ENCODE measurements at places on chromosomes 1 and 21. TPM values are rescaled to one million over a fixed set of nuclear protein-coding genes. Genes with fewer than 3 reads are reported as not detected.

DNA sequence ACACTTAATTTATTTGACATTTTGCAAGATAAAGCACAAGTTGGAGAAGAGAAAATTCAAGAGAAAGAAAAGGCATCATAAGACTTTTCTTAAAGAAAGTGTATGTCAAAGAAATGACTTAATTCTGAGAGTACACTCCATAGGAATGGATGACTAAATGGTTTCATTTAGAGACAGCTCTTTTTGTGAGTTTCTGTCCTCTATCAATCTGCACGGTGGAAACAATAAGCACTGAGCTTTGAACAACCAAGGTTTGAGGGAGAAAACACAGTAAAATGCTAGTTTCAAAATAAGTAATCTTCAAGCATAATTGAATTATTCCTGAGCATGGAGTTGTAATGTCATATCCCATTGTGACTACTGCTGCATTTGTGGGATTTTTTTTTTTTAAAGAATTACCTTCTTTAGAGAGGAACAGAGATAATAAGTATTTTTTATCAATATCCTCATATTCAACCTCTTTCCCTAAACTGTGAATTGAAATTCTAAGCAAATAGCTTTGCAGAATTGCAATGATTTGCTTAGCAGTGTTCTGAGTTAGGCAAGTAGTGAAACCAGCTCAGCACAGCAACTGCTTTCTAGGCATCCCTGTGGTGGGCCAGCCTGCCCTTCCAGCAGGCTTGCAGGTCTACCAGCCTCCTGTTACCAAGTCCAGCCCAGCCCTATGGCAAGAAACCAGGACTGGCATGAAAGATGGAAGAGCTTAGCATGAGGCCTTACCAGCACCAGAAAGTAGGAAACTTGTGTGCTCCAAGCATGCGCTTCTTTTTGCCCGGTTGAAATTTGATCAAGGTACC lies 38.2 kb downstream of the KCNJ6 start:
- DNase-seq: no peak

DNA sequence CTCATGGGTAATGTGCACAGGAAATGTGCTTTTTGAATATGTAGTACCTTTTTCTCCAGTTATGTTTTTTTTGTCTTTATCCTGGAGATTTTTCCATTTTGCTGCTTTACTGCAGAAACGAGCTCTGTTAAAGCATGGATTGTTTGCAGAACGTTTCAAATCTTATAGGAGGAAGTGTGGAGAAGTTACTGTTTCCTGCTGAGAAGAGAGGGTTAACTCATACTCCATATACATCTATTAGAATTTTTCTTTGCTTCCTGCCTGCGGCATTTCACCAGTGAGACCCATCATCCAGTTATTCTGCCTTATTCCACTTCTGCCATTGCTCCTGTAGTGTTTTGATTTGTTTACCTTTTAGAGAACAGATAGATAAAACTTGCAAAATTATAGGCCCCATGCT lies 2.0 kb downstream of the RPRD2 start:
- DNase-seq: no peak

GRCh38 chr1:62082456-62083363 lies 111.9 kb upstream of the L1TD1 start:
- DNase-seq: no peak

DNA sequence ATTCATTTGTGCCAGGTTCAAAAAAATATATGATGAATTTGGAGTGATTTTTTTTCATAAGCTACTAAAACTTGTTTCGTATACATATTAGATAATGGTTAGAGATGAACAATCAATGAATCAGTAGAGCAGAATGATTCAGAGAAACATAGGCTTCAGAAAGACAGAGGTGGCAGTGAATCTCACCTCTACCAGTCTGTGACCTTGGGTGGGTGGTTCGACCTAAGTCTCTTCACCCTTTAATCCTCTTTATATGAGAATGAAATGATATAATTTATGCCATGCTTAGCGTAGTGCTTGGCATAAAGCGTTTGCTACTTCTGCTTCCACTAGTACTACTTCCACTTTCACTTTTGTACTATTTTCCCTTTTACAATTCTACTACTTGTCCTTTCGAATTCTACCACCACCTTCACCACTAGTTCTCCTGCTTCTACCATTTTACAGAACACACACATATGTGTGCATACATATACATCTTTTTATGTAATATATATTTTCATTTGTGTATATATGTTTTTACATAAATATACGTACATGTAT lies 45.1 kb downstream of the FYB2 start:
- DNase-seq: no peak

- no peak for DNase-seq
Measured at GRCh38 chr1:169260478-169261151, 107.0 kb downstream of the NME7 start.

GRCh38 chr21:17783481-17784179 lies 35.5 kb downstream of the C21orf91 start:
- DNase-seq: no peak

- no peak for DNase-seq
Measured at GRCh38 chr1:152461544-152461943, 47.5 kb upstream of the CRNN start.

GRCh38 chr1:12196641-12197482 lies 30.1 kb downstream of the TNFRSF1B start:
- no peak for DNase-seq

DNA sequence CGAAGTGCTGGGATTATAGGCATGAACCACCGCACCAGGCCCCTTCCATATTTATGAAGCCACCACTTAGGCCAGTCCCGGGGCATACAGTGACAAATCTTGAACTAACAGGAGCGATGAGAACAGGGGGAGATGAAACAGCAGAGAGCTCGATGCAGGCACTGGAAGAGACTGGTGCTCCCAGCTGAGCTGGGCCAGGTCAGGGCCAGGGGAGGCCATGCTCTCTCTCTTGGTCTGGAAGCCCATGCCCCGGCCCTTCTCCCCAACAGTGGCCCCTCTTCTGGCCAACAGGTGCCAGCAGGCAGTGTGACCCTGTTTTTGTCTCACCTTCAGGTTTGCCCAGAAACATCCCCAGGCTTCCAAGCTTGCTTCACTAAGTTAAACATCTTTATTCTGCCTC lies 269.9 kb upstream of the C1orf174 start:
- peak; percentile 38 for DNase-seq

DNA sequence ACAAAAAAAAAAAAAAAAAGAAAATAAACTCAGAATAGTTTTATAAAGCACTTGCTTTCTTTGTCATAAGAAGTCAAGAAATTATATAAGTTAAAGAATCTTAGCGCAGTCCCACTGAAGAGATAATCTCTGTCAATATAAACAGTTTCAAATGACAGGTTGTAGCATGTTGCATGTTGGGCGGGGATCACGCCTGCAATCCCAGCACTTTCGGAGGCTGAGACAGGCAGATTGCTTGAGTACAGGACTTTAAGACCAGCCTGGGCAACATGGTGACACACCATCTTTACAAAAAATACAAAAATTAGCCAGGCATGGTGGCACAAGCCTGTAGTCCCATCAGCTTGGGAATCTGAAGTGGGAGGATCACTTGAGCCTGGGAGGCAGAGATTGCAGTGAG lies 18.4 kb upstream of the INPP5B start:
- no peak for DNase-seq

GRCh38 chr1:30762152-30762929 lies 4.8 kb upstream of the LAPTM5 start:
- DNase-seq: no peak

GRCh38 chr21:9758888-9759287 lies 762.5 kb upstream of the TPTE start:
- DNase-seq: no peak

DNA sequence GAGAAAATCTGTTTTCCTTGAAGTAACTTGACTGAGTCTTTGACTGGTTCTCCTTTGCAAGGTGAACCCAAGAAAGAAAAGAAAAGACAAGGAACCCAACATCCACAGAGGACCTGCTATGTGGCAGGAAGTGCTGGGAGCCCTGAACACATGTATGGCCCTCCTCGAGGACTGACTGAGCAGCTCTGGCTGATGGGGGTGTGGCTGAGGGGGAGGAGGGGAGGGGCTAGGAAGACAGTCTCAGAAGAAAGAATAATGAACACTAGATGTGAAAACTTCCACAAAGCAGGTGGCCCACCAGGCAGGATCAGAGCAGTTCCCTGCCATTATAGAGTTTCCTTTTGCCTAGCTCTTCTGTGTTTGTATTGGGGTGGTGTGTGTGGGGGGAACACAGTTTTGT lies 26.1 kb downstream of the NENF start:
- no peak for DNase-seq

DNA sequence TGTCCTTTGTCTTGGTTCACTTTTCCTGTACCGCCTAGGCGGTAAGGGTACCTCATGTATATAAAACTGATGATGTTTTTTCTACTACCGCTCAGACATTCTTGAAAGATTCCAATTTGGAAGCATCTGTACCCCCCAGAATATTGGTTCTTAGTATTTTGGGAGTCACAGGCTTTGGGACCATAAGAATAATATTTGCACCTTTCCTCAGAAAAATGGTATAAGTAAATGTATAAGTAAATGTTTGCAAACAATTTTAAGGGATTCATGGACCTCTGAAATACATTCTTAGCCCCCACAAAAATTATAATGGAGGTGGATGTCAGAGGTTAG lies 677 bp downstream of the SRP9 start:
- DNase-seq: no peak

- DNase-seq: peak; percentile 36
Measured at GRCh38 chr1:53378061-53378460, 50.2 kb upstream of the LRP8 start.

DNA sequence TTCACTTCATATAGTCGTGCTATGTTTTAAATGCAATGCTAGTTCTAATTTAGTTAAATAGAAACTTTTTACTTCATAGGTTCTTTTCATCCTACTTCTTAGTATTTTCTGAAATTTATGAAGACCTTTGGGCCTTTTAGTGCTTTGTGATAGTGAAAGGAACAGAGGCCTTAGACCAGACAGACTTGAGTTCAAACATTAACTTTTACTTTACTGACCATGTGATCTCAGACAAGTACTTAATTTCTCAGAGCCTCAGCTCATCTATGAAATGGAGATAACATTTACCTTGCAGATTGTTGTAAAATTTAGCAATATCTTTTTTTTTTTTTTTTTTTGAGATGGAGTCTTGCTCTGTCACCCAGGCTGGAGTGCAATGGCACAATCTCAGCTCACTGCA lies 57.5 kb downstream of the AK5 start:
- no peak for DNase-seq

DNA sequence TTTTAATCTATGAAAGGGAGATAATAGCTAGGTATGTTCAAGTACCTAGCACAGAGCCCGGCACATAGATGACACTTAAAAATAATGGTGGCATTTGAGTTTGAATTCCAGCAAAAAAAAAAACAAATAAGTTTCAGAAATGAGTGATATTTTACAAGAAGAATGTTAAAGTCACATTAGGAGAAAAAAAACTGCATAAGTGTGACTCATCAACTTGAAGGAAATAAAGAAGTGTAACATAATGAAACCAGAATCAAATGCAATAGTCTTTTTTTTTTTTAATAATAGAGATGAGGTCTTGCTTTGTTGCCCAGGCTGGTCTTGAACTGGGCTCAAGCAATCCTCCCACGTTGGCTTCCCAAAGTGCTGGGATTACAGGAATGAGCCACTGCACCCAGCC lies 17.1 kb downstream of the DNASE2B start:
- no peak for DNase-seq

DNA sequence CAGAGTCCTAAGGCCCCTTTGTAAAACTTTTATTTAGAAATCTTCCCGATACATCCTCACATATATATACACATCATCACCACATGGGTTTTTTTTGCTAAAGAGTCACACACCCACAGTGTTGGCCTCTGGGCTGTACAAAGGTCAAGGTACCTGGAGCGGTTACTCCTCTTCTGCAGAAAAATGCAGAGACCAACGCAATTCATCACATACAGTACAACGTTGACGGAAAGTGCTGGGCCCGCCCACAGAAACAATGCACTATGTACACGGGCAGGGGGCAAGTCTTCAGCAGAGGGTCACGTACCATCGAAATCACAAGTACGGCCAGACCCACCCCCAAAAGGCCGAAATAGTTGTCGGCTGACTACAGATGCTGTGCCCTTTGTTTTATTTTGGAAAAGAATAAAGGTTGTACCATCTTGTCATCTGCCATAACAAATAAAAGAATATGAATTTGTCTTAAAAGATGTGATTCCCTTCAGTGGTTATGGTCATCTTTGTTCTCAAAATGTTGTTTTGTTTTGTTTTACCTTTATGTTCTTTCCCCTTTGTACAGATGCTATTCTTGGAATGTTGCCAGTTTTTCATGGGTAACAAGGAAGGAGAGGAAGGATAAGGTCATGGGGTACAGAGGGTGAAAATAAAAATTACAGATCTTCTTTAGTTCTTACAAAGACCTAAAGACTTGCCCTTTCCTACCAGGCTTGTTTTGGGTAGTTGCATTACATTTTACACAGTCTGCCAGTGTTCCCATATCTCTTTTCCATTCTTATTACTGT lies 15.6 kb downstream of the TAL1 start:
- DNase-seq: peak; percentile 39

GRCh38 chr21:37553078-37553481 lies 186.5 kb downstream of the DYRK1A start:
- no peak for DNase-seq

- DNase-seq: no peak
Measured at GRCh38 chr1:180791806-180792205, 120.9 kb upstream of the KIAA1614 start.

DNA sequence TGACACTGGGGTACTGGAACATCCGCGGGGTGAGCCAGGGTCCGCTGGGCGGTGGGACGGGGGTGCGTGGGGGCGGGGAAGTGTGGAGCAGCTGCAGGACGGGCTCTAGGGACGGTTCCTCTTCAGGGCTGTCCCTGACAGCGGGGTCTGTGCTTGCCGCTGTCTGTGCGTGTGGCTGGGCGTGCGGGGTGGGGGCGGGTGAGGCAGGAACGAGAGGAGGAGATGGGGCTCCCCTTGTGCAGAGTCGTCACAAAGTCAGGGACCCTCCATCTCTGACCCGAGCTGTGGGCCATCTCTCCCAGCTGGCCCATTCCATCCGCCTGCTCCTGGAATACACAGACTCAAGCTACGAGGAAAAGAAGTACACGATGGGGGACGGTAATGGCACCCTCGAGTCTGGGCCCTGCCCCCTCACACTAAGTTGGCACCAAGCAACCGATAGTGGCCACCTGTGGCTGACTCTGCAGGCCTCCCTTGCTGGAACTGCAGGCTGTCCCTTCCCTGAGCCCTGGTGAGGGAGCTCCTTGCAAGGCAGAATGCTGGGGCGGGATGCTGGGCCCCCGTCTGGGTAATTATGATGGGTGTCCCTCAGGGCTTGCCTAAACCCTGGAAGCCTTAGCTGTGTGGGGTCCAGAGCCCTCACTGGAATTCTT lies 392 bp downstream of the GSTM2 start:
- DNase-seq: no peak

DNA sequence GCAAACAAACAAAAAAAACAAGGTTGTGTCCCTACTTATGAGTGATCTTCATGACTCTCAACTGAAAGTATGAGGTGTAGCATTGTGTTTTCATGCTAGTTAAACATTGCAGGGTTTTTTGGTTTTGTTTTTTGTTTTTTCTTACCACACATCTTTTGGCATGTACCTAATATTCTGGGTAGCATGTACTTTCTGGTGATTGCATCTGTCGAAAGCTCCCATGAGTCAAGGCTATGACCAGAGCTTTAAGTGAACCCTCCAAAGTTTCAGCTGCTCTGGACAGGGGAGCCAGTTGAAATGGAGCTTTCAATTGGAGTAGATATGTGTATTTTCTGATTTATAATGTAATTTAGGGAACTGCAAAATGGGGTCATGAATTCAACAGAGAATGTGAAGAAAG lies 115.5 kb downstream of the KCNK2 start:
- no peak for DNase-seq

GPR25 gene
- not detected for total RNA-seq

RNF223 gene
- total RNA-seq: not detected

P3R3URF gene
- total RNA-seq: not detected

CHIA gene
- total RNA-seq: not detected

NTMT2 gene
- total RNA-seq: not detected

LRRC53 gene
- total RNA-seq: not detected

SOD1 gene
- 169 TPM for total RNA-seq

NHLH1 gene
- not detected for total RNA-seq

LZIC gene
- 29.6 TPM for total RNA-seq

Measured in sigmoid colon (tissue), 7 donors.